ENCODE measurements at places on chromosomes 2 and 18.

DNA sequence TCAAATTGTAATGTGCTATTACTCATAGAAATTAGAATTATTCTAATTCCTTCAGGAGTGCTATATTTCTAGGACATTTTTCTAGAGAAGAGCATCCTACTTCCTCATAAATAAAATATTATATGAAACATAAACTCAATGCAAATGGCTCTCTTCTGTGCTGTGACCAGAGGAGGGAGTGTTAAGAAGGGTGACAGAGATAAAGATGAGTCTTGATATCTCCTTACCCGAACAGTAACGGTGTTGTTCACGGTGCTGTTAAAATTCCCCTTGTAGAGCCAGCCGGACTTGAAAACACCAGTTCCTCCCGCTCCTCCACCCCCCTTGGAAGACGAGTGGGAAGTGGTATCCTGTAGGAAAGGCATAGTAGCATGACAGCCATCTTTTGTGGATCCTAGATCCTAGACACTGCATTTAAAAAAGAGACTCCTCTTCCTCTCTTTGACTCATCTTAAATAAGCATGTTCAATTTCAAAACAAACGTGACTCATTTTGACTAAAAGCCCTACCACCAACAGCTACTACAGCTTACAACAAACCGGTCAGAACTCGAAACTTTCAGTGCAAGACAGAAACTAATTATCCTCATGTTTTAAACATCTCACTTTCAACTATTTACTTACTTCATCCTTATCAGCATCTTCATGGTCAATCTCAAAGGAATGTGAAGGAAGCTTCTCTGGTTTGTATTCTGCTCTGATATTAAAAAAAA lies 156.3 kb downstream of the DOCK10 start:
- no peak for DNase-seq

GRCh38 chr18:74499633-74500032 lies 3.5 kb downstream of the CNDP2 start:
- no peak for DNase-seq

- no peak for DNase-seq
These were observed 121.5 kb downstream of the SLC4A3 start for GRCh38 chr2:219748671-219749570.

DNA sequence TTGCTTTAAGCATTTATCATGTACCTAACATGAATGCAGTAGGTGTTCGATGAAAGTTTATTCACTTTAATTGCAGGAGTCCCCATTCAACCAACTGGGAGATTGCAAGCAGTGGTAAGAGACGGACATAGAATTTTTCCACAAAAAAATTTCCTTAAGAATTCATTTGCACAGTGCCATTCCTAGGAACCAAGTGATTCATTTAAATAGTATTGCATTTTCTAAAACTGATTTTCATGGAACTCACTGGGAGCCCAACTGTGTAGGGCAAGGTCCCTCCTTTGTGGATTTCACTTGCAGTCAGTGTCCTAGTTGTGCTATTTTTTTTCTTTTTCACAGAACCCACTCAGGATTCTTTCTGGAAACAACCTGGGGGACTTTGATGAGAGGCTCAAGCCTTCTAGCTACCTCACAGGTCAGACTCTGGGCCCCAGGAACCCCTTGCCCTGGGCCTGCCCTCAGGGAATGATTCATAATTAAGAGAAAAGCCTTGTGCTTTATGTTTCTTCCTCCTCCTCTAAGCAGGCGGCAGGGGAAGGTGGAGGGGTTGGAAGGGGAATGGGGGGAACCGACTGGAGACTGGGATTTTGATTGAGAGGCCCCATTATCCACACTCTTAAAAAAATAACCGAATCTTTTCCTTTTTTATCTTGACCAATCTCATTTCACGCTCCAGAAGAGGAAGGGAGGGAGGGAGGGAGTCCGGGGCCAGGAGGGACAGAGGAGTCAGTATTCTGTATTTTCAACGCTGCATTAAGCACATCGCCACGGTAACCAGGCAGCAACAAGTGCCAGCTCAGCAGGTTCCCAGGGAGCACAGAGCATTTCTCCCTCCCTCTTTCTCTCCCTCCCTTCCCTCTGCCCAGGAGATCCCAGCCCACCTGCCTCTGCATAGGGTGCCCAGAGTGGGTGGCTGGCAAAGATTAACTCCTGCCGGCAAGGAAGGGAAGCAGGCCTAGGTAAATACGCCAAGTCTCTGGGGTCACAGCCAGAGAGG lies 51.8 kb downstream of the PSD4 start:
- DNase-seq = peak; percentile 67

GRCh38 chr2:6913415-6914157 lies 3.6 kb upstream of the RNF144A start:
- DNase-seq = no peak

- no peak for DNase-seq
These were observed 75.6 kb downstream of the LDAH start for GRCh38 chr2:20747317-20747716.

- DNase-seq = no peak
These were observed 21.7 kb downstream of the RBMS1 start for GRCh38 chr2:160471950-160472349.

- DNase-seq = no peak
These were observed 19.9 kb downstream of the ERMN start for GRCh38 chr2:157305723-157306110.

- DNase-seq = no peak
These were observed 56.0 kb downstream of the EN1 start for GRCh38 chr2:118791483-118791882.

DNA sequence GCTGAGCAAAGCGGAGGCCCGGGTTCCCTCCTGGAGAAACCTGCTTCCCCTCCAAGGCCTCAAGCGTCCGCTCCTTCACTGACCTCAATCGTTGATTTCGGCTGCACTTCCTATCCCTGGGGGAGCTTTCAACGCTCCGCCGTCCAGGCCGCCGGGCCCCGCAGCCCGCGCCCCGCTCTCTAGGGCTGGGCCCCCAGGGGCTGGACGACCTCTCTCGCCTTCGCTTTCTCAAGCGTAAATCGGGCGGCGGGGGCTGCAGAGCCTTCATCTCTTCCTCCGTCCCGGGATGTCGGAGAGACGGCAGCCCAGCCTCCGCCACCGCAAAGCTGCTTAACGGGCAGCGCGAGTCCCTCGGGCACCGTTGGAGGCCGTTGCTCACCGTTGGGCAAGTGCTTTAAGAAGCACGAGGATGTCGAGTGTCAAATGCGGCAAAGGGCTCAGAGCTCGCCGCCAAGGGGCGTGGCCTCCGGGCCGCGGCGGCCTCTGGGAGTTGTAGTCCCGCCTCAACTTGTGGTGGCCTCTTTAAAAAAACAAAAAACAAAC lies 8.5 kb downstream of the HES6 start:
- no peak for DNase-seq

- DNase-seq = no peak
These were observed 203.0 kb upstream of the RASGRP3 start for GRCh38 chr2:33273479-33273878.

All from NCI-H1417 treated with DMSO at 0.1 percent for 48 hours (cell line).